ENCODE measurements at places on chromosomes 5 and 9.

GRCh38 chr5:41118177-41118576 lies 47.0 kb upstream of the MROH2B start:
- no peak for DNase-seq

DNA sequence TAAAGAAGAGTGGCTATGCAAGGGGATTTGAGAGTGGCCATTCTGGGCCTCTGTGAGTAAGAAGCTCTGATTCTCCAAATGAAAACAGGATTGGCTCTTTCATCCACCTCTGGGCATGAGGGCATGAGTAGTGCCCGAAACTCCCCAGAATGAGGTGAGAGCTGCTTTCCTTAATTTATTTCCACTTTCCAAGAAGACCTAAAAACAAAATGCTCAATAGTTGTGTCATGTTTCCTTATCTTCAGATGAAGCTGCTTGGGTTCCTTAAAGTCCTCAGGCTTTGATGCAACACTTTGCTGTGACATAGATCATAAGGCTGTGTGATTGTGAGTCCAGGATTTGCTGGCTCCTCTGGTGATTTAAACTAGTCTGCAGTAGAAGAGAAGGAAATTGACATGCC lies 3.1 kb upstream of the ZCCHC10 start:
- no peak for DNase-seq

DNA sequence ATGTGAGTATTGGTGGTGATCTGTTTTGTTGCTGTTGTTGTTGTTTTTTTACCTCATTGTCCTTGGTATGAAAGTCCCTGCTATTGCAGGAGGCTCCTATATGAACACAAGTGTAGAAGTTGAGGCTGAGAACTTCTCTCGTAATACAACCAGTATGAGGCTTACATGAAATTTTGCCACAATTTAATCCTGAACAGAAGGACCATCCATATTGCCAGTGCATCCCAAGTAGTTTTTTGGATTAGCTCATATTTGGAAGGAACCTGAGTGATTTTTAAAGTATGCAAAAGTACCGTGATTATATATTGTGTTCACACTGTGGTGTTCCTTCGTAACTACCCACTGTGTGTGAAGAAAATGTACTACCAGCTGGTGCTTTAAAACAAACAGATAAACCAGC lies 2095.5 kb upstream of the WWC1 start:
- no peak for DNase-seq

DNA sequence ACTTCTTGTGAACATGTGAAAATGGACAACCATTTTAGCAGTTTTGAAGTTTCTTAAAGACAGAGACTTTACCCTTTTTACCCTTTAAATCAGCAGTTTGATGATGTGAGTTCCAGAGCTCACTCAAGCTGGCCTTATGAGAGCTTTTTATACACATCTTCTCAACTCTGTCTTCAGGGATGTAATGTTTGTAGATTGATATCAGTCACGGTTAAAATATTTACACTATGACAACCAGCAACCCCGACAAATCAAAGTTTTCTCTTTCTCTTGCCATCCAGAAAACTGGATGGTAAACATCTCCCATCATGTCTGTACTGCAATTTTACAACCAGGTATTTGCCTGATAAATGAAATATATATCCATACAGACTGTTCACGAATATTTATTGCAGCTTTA lies 233.4 kb upstream of the ST8SIA4 start:
- no peak for DNase-seq

DNA sequence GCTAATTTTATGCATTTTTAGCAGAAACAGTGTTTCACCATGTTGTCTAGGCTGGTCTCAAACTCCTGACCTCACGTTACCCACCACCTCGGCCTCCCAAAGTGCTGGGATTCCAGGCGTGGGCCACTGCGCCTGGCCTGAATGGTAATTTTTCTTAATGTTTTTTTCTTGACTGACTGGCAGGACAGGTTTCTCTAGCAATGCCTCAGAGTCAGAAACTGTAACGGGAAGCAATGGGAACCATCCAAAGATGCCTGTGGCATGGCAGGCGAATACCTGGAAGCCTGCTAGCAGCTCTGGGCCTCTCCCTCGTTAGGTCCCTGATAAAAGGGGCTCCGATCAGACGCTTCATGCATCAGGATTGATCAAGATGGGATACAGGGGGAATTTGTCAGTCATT lies 639.2 kb downstream of the NR2F1-AS1 start:
- no peak for DNase-seq

GRCh38 chr5:35082530-35082929 lies 34.8 kb upstream of the AGXT2 start:
- no peak for DNase-seq

- no peak for DNase-seq
Observed at GRCh38 chr9:35495984-35496383, 6.1 kb downstream of the RUSC2 start.
